Stromal cell of bone marrow (primary cell): ENCODE measurements at places on chromosomes 2 and 18.

DNA sequence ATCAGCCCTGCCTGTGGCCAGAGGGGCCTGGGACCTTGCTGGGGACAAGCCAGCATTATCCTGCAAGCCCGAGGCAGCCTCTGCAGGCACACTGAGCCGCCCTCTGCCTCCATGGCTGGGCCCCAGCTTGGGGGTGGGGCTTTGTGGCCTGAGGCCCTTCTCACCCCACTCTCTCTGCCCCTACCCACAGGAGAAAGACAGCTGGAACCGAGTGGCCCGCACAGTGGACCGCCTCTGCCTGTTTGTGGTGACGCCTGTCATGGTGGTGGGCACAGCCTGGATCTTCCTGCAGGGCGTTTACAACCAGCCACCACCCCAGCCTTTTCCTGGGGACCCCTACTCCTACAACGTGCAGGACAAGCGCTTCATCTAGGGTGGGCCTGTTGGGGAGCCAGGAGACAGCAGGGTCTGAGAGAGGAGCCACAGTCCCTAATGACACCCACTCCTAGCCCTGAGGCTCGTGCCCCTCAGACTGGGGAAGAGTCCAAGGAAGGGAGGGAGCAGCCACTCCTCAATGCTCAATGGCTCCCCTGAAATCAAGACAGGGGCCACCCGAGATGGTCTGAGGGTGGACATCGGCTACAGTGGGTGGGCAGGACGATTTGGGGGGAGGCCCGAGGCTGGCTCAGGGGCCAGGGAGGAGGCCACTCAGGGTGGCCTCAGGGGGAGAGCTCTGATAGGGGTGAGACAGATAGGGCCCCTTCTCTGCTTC, 4.4 kb upstream of the CHRNG start:
- DNase-seq, result no peak

GRCh38 chr2:36653967-36654694, 42.4 kb upstream of the VIT start:
- DNase-seq, result no peak

GRCh38 chr2:137467246-137467862, 496.9 kb upstream of the HNMT start:
- peak; percentile 11 for DNase-seq

- DNase-seq, result no peak
Measured at GRCh38 chr2:179478771-179479170, 214.1 kb upstream of the SESTD1 start.

- DNase-seq, result no peak
Measured at GRCh38 chr18:69008538-69008937, 210.7 kb downstream of the CCDC102B start.

- DNase-seq, result no peak
Measured at GRCh38 chr2:61055557-61055956, 10.1 kb upstream of the SANBR start.

DNA sequence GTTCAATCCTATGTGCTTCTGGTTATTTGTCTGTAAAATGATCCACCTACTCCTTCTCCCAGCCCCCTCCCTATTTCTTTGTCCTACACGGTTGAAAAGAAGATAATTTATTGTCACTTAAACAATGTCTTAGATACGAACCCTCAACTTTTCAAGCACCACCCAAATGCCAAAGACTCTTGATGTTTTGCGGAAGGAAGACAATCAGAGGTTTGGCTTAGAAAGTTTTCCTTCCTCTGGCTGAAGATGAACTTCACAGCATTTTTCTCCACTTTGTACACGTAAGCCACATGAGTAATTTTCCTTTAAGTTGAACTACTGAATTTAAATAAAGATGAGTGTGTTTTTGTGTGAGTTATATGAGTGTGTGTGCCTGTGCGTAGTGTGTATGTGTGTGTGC, 25.5 kb upstream of the SLC8A1 start:
- DNase-seq, result no peak

- DNase-seq, result no peak
Measured at GRCh38 chr2:68195096-68195495, 37.4 kb downstream of the PNO1 start.

GRCh38 chr2:86274918-86275275, 62.5 kb downstream of the REEP1 start:
- DNase-seq, result no peak

DNA sequence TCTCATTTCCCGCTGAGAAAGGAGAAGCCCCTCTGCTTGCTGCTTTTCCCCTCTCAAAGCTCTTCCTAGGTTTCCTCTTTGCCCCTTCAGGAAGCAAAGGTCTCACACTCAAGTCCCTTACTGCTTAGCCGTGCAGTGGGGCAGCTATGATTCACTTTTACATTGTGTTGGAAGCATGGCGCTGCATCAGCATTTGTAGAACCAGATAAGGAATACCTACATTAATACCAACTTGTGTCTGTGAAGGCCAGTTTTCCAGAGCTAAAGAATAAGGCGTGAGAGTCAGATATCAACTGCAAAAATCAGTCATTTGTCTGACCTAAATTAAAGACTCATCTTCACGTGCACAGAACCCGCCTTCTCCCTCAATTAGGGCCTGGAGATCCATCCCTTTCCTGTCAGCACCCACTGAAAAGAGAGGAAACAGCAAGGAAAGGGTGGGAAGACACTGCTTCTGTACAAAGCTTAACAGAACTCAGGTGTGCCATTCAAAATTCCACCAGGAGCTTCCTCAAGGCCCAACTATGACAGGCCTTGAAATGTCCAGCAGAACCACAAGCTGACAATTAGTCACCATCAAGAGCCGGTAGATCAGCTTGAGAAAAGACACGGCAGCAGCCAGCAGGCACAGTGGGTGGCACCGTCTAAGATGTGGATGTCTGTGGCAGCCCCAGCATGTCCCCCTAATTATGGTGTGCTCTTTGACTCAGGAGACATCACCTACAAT, 16.1 kb upstream of the XDH start:
- no peak for DNase-seq

DNA sequence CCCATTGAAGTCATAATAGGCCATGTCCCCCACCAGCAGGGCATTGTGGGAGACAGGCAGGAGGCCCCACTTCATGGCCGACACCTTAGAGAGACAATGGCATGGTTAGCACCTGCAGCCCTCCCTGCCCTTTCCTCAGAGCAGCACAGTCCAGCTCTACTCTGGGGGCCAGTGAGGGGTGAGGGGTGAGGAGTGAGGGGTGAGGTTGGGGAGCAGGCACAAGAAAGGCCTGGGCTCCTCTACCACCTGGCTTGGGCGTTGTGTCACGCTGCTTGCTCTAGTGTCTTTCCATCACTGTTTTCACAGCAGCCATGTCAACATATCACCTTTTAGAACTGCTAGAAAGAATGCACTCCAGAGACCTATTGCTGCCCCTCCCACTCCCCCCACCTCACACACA, 77.2 kb downstream of the ADD2 start:
- no peak for DNase-seq

- no peak for DNase-seq
Measured at GRCh38 chr2:72843301-72843700, 17.5 kb upstream of the EXOC6B start.

DNA sequence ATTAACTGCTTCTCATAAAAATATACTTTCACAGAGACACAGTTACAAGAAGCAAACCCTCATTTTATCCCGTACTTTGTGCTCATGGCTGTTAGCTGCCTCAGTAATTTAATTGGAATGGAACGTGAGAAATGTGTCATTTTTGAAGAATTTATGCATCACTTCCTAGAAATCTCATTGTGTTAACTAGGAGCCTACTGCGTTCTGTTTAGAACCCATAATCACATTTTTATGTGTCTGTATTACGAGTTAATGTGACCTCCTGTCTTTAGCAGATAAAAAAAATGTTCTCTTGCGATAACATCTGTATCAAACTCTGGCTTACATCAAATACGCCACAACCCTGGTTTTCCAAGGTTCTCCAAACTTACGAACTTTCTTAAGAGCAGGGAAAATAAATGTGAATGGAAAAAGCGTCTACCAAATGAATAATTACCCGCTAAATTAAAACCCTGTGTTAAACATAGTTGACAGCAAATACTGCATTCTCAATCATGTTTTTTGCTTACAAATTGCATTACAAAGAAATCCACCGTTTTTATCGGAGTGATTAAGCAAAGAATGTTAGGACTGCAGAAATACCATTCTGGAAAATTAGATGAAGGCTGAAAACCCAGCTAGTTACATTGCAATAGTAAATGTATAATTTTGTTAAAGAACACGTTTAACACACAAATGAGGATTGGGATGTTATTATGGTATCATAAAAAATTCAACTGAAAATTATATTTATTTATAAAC, 12.1 kb upstream of the GBX2 start:
- DNase-seq, result no peak

- no peak for DNase-seq
Measured at GRCh38 chr18:78743078-78743477, 236.5 kb upstream of the SALL3 start.

GRCh38 chr18:74534150-74534969, at the start of gene CNDP1:
Gene CNDP1, plus strand, starts transcription at chr18:74534500. Its CDS starts 168 bp downstream, at chr18:74534668.
- DNase-seq, result no peak

GRCh38 chr18:3305933-3306332, 44.0 kb downstream of the MYL12B start:
- no peak for DNase-seq

GRCh38 chr2:190837420-190837819, 43.2 kb upstream of the GLS start:
- peak; percentile 48 for DNase-seq

DNA sequence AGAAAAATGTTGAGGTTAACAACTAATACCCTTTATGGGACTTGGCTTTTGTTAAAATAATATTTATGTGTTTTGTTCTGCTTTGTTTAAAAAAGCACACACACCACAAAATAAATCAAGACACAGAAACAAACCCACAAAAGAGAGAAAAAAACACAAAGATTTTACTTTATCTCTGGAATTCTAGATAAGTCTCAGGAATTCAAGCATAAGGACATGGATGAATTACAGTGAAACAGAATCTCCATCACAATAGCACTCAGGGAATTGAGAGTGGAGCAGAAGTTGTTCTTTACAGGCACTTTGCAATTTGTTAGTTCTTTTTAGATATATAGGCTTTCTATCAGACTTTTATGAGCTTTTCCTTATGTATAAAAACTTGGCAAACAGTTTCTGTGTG, 360.9 kb upstream of the ZC3H15 start:
- no peak for DNase-seq

- DNase-seq, result no peak
Measured at GRCh38 chr2:197391220-197391717, 43.6 kb downstream of the SF3B1 start.

DNA sequence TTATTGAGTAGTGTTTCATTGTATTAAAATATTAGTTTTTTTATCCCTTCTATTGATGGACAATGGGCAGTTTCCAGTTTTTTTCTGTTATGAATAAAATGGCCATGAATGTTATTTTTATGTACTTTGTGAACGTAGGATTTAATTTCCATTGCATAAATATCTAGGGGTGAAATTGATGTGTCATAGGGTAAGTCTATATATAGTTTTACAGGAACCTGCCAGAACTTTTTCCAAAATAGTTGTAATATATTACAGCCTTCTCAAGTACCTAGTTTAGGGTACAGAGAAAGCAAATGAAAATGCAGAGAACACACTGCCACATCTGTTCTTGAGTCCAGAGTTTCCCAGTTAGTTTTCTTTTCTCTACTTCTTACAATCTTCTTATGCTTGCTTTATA, 378.6 kb downstream of the MEIS1 start:
- DNase-seq, result no peak
